ENCODE measurements at places on chromosomes 11 and 22.
A peak's percentile ranks its signal among the peaks of the same experiment; 100 is the strongest.

DNA sequence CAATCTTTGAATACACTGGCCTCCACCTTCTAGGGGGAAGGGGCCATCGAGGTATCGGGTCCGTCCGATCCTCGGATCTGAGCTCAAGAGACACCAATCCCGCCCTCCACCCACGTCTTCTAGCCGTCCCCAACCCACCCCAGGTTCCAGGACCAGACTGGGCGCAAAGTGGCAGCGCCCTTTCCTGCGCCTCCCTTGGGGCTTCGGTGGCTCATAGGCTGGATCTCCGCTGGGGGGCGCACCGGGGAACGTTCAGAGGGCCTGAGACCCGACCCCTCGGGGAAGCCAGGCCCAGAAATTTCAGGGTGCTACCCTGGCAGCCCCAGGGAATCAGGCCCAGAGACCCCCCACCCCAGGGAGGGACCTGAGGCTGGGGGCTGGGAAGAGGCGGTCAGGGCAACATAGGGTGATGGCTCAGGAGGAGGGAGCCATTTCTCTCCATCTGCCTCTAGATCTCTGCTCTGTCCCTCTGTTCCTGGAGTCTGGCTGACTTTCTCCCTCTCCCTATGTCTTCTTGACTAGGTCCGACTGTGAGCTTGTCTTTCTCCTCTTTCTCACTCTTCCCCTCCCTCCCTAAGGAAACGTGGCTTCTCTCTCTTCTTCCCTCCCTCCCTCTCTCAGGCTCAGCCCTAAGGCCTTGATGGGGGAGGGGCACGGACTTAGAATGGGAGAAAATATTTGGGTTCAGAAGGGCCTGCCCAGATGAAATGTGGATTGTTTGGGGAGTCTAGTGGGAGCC is 1.1 kb downstream of the CREB3L1 start:
- no peak for DNase-seq

DNA sequence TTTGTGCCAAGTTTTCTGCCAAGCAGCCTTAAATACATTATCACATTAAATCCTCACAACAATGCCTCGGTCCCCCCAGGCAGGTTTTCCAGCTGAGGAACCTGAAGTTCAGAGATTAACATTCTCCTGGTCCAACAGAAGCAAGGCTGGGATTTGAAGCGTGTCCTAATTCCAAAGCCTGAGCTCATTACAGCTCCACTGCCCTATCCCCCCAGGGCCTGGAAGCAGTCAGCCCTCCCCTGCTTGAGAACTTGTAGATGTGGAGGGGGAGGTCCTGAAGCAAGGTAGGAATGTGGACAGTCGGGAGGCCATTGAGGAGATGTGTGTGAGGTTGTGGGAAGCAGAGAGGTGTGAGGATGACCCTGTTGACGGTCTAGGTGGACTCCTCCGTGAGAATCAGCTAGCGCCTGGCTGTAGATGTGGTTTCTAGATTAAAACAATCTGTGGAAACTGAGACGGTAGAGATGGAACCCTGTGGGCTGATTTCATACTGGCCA is 8.1 kb downstream of the GRAMD1B start:
- DNase-seq = no peak

DNA sequence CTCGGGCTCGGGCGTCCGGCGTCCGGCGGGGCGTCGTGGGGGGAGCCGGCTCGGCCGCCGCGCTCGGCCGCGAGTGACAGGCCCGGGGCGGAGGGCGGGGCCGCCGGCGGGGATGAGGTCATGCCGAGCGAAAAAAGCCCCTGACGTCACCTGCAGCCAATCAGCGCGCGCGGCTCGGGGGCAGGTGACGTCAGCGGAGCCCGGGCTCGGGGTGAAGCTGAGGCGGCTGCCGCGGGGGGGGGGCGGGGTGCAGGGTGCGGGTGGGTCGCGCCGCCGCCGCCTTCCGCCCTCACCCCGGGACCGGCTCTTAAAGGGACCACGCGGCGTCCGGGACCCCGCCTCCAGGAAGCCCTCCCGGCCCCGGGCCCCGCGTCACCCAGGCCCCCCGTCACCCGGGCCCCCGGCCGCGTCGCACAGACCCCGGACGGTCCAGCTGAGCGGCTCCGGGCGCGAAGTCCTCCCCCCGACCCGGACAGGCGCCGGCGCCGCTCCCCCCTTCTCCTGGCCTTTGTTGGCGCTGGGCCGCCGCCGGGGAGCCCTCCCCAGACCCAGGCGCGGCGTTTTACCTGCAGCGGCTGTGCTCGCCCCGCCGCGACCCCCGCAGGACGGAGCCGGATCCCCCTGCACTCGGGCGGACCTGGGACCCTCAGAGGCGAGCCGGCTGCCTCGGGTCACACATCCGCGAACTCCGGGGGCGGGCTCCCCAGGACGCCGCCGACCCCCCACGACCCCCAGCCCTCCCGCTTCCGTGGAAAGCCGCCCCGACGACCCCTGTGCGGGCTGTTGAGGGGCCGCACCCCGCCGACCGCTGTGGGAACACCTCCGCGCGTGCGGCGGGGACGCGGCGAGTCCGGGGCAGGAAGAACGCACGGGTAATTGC is at the start of gene DUSP8:
TSS of gene DUSP8 (minus strand) at position 75 of the 880 bp plus-strand sequence. CDS start 6,445 bp downstream, outside the sequence.
- DNase-seq = peak; percentile 93

DNA sequence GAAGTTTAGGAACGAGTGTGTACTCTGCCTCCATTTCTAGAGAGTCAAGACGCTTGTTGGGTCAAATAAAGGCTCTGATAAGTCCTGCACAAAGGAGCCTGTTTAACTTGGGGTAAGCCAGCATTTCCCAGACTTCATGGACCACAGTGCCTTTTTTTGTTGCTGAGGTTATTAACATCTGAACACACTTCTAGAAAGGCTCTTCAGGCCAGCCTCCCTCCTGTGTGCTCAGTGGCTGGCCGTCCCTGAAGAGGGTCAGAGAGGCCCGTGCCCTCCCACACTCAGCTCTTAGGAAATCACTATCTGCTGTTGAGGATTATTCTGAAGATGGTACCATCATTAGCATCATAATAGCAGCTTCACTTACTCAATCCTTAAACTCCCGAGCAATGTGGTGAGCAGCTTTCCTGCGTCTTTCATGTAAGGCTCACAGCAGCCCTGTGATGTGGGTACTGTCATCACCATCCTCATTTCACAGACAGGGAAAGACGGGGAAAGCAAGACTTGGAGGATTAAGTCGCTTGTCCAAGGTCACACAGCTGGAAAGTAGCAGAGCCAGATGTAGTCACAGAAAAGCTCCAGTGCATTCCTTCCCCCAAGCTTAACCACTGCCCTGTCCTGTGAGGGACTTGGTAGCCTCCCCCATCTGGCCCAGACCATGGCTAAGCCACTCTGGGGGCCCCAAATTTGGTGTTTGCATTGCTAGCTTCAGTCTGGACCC is 71.3 kb downstream of the TSPAN18 start:
- no peak for DNase-seq

GRCh38 chr11:33480626-33481025 is 220.0 kb downstream of the C11orf91 start:
- no peak for DNase-seq

- DNase-seq = no peak
Observed at GRCh38 chr11:3732671-3733436, 61.7 kb upstream of the CHRNA10 start.
